ENCODE measurements at places on chromosomes 7 and 10.

GRCh38 chr7:20438694-20439376 lies 108.1 kb downstream of the ITGB8 start:
- DNase-seq = no peak

DNA sequence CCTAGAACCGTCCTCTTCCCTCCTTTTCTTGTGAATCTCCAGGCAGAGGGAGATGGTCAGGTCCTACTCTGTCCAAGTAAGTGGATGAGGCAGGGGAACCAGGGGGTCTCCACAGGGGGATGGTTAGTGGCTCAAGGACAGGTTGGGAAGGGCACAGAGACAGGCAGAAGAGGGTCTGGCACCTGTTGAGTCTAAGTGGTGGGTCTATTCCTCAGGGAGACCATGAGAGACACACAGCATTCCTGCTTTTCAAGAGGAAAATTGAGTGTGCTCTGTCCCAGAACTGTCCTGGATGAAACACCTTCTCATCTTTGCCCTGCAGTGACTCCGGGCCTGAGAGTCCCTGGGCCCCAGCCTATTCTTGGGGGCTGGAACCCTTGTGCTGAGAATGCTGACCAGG lies 184.8 kb upstream of the GALNT17 start:
- DNase-seq = no peak

DNA sequence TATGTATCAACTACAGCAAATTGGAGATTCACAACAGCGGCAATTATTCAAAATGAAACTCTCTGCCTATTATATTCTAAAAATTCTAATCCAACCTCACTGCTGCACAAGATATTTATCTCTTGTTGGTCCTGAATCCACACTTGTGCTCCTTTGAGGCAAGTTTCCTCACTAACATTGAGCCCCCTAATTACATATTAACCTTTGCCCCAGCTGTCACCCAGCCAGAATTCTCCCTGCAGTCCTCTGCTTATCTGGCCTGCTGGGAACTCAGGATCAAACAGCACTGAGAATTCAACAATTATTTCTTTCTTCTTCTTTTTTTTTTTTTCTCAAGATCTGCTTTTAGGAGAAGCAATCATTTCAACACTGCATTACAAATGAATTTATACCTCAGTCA lies 21.5 kb upstream of the PLAC9 start:
- no peak for DNase-seq

DNA sequence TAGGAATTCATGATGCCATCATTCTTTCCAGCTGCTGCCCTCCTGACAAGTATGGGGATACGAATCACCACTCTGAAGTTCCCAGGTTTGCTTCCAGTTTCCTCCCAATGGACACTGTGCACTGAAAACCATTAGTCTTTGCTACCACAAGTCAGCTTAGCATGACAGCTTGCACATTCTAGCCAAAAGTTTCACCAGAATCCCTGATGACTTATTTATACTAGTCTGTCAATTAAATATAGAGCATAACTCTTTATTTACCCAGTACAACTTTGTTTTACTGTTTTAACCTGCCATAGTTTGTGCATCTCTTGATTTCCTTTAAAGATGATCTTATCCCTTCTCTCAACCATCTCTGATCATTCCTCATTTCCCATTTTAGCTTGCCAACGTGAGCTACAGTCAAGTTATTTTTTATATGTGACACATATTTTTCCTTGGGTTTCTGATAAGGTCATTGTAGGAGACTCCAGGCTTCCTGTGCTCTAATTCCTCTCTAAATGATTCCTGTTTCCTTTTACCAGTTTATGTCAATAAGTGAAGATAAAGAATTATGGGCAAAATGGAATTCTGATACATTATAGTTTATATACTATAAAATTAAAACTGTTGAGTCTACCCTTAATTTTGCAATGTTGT lies 167.5 kb upstream of the MEOX2 start:
- no peak for DNase-seq

GRCh38 chr10:48400129-48400849 lies 93.8 kb downstream of the MAPK8 start:
- DNase-seq = no peak

DNA sequence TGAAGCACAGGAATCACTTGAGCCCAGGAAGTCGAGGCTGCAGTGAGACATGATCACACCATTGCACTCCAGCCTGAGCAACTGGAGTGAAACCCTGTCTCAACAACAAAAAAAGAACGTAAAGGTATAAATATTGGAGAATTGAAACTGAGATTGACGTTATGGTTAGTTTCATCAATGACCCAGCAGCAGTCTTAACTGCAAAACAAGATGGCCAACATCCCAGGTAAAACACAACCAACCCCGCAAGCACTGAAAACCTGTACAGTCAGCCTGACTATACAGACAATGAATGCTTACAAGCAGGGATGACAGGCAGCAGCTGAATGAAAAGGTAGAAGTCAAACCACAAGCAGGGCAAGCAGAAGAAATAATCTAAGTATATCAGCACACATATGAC lies 34.7 kb downstream of the WAPL start:
- no peak for DNase-seq

DNA sequence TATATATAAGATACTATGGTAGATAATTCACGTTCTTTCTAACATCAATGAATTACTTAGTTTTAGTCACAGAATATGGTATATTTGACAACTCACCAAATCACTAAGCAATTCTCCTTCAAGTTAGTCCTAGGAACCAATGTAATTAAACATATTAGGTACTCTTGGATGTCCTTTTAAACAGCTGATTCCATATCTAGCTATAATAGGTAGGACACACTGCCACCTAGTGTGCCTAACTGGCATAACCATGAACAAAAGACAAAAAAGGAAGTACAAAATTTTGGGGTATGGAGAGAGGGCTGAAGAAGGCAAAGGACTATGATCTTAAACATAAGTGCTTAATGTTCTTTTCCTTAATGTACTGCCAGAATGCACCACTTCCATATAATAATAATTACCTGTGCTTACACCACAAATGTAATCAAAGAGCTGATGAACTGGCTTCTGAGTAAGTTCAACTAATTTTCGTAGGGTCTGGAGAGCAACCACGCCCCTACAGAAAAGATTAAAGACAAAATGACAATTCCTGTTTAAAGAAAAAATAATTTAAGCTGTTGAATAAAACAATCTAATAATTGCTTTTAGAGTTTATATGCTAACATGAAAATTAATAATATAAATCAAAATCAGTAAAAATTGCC lies 28.7 kb downstream of the PNPLA8 start:
- DNase-seq = no peak

GRCh38 chr10:125462845-125463244 lies 220.1 kb downstream of the TEX36 start:
- DNase-seq = no peak

DNA sequence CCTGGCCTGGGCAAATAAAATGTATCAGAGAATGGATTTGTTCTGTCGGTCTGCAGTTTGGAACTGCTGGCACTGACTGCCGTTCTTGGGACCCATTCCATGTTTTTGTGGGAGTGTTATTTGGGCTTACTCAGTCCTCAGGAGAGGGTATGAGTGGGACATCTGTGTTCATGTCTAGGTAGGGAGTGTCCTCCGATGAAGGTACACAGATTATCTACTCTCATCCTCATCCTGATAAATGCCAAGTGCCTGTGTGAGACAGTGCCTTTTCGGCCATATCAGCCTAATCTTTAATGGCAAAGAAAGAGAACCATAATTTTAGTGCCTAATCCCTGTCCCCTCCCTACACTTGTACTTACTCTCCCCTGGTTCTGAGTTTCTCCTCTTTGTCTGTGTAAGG lies 409.4 kb downstream of the REEP3 start:
- DNase-seq = no peak

- DNase-seq = no peak
Observed at GRCh38 chr10:126321440-126321839, 66.8 kb downstream of the ADAM12 start.

DNA sequence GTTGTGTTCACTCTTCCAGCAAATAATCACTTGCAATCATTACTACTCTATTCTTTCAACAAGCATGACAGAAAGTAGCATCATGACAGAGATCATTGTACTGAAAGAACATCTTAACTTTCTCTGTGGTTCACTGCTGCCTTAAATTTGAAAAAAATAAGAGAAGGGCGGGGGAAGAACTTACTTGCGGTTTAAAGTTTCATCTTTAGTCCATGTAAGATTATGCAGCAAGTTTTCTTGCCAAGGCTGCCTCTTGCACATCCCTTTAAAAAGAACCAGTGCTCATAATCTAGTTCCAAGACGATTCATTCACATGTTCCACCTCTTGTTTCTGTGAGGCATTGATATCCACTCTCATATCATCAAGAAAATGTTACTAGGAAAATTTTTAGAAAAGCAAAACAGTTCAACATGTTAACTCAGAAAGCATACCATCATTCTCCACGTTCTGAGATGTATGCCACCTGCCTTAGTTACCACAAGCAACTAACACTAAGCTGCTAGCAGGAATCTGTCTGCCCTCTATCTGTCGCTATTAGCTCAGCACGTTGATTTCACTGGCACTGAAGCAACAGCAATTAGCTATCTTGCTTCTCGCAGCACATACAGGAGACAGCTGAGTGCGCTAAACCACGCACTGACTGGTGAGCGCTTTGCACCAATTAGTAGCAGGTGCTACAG lies at the start of gene PCDH15:
Gene PCDH15 (minus strand): TSS at position 491 of the 681 bp plus-strand sequence. CDS start 136,969 bp downstream, outside the sequence.
- DNase-seq = no peak

GRCh38 chr10:24310104-24310503 lies 101.2 kb downstream of the KIAA1217 start:
- no peak for DNase-seq

- no peak for DNase-seq
Observed at GRCh38 chr10:13483073-13483472, 45.7 kb downstream of the BEND7 start.

GRCh38 chr7:128939075-128939860 lies 1.5 kb downstream of the IRF5 start:
- DNase-seq = no peak

- DNase-seq = no peak
Observed at GRCh38 chr7:15494711-15495110, 67.1 kb downstream of the AGMO start.

DNA sequence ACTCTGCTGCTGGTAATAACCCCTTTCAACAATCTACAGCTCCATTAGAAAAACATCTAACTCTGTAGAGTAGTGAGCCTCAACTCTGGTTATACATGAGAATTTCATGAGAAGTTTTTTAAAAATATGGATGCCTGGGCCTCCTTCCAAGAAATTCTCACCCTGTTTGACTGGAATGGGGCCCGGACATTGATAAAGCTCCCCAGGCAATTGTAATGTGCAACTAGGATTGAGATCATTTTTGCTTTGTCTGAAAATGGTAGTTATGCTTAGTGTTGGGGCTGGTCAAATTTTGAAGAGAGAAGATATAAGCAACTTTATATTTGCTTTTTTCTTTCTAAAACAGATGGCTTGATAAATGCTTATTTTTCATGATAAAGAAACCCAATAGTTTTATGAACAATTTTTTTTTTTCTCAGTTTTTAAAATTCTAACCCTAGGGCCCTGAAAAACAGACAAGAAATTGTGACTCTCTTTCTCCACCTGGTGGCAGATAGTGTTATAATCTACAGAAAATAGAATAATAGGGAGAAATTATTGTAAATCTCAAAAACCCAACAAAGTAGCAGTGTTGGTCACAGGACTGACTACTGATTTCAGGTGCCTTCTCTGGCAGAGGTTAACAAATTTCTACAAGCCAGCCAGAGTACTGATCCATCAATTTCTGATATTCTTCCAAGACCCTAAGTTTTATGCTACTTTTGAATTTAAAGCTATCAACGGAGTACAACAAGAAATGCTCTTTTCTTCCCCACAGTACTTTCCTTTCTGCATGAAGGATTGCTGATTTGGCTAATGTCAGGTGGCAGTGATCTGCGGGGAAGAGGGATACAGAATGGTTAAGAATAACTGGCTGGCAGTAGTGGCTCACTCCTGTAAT lies 174.8 kb downstream of the DKK1 start:
- DNase-seq = no peak

DNA sequence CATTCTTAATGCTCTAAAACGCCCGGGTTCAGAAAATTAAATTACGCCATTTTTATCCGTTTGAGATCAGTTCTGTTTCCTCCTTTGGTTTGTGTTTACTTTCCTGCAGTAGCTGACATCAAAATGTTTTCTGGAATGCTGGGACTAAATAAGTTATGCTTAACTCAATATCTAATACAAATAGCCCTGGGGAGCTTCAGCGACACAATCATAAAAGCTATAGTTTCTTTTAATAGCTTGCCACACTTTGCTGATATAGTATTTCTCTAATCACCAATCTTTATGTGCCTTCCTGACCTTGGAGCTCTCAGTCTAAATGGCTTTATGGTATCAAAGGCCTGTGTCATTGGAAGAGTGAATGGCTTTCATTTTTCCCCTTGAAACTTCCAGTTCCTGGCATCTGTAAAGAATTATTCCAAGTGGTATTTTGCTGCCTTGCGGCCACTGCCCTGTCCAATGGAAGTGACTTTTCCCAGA lies 202.7 kb downstream of the HDAC9 start:
- DNase-seq = no peak

- no peak for DNase-seq
Observed at GRCh38 chr10:1110674-1111119, 54.5 kb downstream of the WDR37 start.

GRCh38 chr7:147079921-147080420 lies 963.4 kb downstream of the CNTNAP2 start:
- DNase-seq = no peak

- DNase-seq = no peak
Observed at GRCh38 chr10:11597470-11597869, 14.0 kb downstream of the USP6NL start.

DNA sequence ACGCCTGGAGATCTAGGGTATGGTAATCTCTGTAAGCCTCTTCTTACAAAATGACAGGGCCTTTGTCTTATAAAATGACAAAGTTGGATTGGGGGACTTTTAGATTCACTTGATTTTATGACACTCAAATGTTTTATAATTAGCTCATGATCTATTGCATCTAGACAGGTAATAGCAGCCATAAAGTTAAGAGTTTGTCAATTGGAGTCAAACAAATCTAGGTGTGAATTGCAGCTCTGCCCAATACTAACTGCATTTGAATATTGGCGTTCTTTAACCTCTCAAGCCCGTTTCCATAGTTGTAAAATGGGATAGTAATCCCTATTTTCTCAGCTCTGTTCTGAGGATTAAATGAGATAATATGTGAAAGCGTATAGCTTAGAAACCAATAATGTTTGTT lies 14.1 kb upstream of the MRC1 start:
- no peak for DNase-seq

DNA sequence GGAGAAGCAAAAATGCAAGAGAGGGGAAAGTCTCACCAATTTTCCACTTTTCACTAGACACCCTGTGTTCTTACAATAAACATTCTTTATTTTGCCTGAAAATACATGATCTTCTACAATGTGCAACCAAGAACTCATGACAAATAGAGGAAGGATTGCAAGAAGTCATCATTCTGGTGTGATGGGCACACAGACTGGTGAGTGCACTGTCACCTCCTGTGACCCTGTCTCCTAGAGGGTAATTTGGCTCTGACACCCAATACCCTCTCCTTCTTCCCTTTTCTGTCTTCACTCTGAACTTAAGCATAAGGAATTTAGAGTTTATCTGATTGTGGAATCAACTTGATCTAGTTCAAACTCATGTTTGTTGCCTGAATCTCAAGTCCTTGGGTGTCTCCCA lies 153.7 kb downstream of the SH2D4B start:
- DNase-seq = no peak

DNA sequence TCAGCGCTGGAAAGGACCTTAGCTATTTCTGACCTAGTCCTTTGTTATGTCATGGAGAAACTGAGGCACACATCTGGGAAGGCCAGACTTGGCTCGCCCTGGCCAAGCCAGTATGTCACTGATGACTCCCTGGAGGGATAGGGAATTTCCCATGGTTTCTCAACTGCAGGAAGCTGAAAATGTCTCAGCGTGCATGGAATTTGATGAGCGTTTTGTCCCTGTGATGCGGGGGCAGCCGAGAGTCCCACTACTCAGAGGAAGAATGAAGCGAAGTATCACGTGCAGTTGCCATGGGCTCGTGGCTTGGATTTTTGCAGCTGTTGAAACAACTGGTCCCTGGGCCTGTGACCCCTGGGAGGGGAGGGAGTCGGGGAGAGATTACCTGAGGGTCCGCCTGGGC lies 44.8 kb downstream of the CLIP2 start:
- no peak for DNase-seq
